ENCODE measurements at places on chromosomes 5 and 9.

- no peak for DNase-seq
These were observed 155.4 kb downstream of the DTWD2 start for GRCh38 chr5:118832974-118833373.

DNA sequence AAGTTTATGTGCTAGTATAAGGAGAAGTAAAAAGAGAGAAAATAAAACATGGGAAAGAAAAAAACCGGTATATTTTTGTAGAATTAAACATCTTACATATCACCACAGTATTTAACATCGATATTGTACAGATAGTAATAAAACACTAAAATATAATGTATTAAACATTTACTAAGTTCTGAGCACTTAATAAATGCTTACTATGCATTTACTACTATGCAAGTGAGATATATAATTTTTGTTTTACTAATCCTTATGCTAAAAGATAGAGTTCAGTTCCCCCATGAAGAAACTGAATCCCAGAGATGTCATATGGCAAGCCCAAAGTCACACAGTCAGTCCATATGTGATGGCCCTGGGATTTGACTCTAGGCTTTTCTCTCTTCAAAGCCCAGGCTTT is 51.1 kb downstream of the SH3TC2 start:
- no peak for DNase-seq

- DNase-seq: no peak
These were observed 40.7 kb downstream of the TLR4 start for GRCh38 chr9:117744856-117745389.

DNA sequence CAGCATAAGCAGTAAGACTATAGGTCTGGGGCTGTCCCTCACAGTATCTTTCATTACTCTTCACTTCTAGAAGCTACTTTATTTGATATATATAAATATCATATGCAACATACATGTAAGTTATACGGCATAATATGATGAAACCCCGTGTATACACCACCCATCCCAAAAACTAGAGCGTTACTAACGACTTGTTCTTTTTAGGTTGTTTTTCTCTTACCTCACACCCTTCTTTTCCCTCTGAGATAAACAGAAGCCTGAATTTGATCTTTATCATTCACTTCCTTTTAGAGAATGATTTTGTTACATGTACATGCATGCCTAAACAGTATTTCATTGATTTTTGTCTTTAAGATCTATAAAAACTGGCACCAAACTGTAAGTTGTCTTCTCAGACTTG is 3.7 kb downstream of the TRMO start:
- no peak for DNase-seq

- DNase-seq: no peak
These were observed 1.2 kb downstream of the DROSHA start for GRCh38 chr5:31530541-31531265.

DNA sequence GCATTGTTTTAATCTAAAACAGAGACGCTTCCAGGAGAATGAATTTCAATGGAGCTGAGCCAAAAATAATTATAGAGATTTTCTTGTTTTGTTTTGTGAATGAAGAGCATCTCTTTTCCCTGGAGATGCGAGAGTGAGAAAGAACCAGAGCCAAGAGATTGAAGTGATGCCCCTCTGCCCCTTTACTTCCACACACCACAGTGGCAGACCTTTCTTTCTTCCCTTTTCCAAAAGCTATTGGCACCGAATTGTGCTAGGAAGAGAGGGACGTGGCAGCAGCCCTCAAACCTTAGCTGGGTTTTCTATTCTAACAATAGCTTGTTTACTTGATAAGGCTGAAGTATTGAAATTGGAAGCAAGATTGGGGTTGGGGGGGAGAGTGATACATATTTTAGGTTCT is 133.0 kb upstream of the TMEM161B start:
- no peak for DNase-seq

DNA sequence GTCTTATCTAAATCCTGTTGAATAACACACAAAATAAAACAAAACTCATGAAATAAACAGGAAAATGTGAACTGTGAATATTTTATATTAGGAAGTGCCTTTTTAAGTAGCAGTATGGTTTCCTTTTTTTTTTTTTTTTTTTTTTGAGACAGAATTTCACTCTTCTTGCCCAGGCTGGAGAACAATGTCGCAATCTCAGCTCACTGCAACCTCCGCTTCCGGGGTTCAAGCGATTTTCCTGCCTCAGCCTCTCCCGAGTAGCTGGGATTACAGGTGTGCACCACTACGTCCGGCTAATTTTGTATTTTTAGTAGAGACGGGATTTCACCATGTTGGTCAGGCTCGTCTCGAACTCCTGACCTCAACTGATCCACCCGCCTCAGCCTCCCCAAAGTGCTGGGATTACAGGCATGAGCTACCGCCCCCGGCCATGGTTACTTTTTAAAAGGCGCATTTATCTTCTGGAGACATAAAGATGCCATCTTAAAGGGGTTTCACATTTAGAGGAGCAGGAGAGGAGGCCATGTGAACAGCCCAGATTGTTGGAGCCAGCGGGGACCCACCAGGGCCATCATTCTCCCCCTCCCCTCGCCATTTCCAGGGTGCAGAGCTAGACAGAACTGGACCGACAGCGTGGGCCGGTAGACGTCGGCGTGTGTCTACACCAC is 64.1 kb downstream of the ROR2 start:
- no peak for DNase-seq

DNA sequence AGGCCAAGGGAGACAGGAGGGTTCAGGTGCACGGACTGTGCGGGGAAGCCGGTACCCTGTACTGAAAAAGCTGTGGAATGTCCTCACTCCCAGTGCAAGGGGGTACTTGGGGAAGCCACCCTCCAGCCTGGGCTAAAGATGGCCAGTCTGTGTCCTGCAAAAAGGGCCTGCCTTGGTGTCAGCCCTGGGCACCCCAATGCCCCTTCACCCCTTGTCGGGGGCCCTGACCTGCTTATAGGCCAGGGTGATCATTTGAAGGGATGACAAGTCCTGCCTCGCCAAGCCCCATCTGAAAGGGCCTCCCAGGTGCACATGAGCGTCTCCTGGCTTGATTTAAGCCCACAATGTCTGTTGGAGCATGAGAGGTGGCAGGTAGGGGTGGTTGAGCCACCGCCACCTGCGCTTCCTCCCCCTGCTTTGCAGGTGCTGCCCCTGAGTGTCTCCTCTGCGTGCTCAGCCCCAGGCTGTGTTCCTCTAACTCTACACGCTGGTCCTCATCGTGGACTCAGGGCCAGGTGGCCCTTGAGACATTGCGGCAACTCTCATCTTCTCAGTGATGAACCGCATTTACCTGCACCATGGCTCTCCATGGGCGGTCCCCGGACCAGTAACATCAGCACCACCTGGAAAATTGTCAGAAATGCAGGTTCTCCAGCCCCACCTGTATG is 97.0 kb downstream of the ANKRD33B start:
- DNase-seq: no peak

DNA sequence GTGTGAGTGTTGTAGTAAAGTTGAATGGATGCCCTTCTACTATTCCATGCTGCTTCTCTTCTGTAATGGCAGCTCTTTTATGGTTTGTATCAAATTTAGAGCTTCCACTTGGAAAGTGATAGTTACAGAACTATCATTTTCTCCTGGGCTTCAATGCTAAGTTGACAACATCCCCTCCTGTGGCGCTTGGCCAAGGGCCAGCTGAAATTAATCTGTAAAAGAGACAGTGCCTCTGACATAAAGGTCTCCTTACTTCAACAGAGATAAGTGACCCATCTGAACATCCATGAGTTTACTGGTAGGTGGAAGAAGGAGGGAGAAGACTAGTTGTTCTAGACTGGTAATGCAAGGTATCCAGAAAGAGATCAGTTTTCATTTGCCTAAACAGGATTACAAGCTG is 39.7 kb downstream of the CHSY3 start:
- no peak for DNase-seq
